ENCODE measurements at places on chromosomes 2 and 18. TPM values are rescaled to one million over a fixed set of nuclear protein-coding genes. Genes with fewer than 3 reads are reported as not detected.

GRCh38 chr2:69152847-69153583, 140.0 kb downstream of the ANTXR1 start:
- DNase-seq: no peak

DNA sequence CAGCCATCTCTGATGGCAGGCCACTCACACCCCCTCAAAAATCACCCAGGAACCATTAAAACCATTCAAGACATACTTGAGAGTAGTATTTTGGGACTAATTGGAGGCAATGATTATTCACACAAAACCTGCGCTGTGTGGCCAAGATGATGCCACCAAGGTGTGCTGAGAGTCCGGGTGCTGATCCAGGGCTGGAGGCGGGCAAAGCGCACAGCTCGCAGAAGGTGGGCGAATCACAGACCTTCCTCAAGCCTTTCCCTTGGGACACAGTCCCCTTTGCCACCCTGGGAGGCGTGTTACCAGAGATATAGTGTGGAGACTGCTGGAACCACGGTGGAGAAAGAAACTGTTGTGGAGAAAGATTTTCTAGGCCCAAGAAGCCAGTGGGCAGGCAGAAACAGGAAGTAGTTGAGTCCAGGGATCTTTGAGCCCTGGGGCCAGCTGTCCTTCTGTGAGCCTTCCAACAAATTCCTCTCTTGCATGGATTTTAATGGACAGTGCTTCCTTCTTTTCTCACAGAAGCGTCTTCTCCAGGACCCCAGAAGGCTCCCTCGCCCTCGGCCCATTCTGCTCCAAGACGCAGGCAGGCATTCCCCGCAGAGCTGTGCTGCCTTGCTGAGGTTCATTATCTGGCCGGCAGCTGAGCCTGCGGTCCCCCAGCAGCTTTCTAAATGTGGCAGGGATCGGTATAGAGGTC, 8.0 kb downstream of the COPS9 start:
- no peak for DNase-seq

DNA sequence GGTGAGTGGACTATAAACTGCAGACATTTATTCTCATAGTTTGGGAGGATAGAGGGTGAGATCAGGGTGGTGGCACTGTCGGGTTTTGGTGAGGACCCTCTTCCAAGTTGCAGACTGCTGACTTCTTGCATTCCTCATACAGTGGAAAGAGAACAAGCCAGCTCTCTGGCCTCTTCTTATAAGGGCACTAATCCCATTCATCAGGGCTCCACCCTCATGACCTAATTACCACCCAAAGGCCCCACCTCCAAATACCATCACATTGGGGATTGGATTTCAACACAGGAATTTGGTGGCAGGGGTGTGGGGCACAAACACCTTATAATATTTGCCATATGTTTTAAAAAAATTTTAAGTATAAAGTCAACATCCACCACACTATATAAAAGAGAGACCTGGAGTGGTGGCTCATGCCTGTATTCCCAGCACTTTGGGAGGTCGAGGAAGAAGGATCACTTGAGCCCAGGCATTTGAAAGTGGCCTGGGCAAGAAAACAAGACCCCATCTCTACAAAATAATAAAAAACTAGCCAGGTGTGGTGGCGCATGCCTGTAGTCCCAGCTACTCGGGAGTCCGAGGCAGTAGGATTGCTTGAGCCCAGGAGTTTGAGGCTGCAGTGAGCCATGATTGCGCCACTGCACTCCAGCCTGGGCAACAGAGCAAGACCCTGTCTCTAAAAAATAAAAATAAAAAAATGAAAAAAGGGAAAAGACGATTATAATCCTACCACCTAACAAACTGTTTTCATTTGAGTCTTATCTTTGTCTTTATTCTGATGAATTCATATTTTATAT, 44.0 kb downstream of the TCF7L1 start:
- no peak for DNase-seq

GRCh38 chr2:189014449-189015138, 40.4 kb downstream of the COL3A1 start:
- no peak for DNase-seq

GRCh38 chr2:109450574-109451273, 163.0 kb downstream of the SEPTIN10 start:
- peak; percentile 11 for DNase-seq

DNA sequence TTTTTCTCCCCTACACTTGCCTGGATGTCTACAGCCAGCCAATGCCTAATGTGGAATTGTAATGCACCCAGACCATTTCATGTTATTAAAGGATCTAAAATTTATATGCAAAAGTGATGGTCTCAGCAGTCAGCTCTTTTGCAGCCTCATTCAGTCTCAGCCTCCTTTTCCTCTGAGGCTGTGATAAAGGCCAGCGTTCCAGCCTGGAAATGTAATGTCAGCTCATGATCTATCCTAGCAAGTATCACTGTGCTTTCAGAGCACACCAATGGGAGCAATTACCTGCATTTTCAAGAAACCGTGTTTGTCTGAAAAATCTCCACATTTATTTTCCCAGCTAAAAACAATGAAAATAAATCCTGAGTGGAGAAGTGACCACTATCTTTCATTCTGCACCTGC, 274.6 kb downstream of the CDH20 start:
- DNase-seq: no peak

GRCh38 chr2:191571163-191571769, 106.7 kb upstream of the NABP1 start:
- DNase-seq: no peak

GRCh38 chr2:181105562-181105961, 125.2 kb downstream of the UBE2E3 start:
- no peak for DNase-seq

- no peak for DNase-seq
Observed at GRCh38 chr2:95343429-95344214, 46.5 kb downstream of the KCNIP3 start.

DNA sequence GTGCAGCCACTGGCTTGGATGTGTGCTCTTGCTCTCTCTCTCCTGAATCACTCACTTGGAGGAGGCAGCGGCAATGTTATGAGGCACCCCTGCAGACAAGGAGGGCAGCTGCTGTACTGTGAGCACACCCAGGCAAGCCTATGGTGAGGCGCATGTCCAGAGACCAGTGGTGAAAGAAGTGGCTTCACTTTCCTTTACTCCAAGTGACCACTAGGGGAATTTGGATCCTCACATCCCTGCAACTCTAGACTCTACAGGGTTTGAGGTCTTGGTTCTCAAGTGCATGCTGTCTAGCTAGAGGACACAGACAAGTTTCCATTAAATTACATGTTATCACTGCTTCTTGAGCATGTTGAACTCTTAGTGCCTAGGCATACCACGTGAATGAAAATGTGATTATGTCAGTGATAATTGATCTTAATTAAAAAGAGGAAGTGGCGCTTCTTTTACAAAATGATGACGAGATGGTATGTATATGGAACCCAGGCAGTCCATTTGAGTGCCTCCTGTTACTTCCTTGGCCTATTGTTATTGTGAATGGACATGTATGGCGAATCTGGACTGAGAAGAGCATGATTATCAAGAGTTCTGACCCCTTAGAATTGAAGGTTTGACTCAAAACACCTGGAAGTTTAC, 181.0 kb upstream of the CDH2 start:
- DNase-seq: no peak

Gene HOXD9
- total RNA-seq: 3.8 TPM

Gene MARCHF4
- total RNA-seq: not detected

Gene HTR2B
- total RNA-seq: 4.2 TPM

Gene GAL3ST2
- not detected for total RNA-seq

Gene ANKRD30BL
- total RNA-seq: 1.2 TPM

Gene NETO1
- not detected for total RNA-seq

Gene ARHGAP28
- total RNA-seq: 6.2 TPM
